ENCODE measurements at places on chromosomes 4 and X.
A peak's percentile ranks its signal among the peaks of the same experiment; 100 is the strongest.

- no peak for DNase-seq
These were observed 900.9 kb upstream of the EPHA5 start for GRCh38 chr4:66571145-66571695.

DNA sequence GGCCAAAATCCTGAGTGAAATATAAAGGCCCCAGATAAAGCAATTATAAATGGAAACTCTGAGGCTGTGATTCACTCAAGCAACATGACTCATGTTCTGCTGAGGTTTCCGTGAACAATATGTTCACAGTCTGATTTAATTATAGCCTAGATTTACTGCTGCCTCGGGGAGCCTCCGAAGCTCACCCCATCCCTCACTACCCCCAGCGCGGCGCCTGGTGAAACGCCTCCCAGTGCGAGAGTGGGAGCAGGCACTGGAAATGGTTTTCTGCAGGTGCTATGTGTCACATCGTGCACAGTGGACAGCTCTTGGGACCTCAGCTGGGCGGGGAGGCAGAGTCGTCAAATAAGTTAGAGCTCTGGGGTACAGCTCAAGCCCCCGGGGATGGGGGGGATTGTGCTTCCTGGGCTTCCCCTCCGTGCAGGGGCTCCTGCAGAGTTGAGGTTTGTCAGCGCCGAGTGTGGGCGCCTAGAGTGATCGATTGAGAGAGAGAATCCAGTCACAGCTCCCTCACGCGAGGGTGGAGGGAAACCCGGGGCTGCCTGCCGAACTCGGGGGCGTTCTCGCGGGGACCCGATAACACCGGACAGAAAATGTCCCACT, 110.6 kb downstream of the PHKA2 start:
- DNase-seq = no peak

- DNase-seq = no peak
These were observed 93.8 kb upstream of the HELT start for GRCh38 chr4:184924516-184924915.

- no peak for DNase-seq
These were observed 128.7 kb downstream of the GASK1B start for GRCh38 chr4:158043971-158044618.

DNA sequence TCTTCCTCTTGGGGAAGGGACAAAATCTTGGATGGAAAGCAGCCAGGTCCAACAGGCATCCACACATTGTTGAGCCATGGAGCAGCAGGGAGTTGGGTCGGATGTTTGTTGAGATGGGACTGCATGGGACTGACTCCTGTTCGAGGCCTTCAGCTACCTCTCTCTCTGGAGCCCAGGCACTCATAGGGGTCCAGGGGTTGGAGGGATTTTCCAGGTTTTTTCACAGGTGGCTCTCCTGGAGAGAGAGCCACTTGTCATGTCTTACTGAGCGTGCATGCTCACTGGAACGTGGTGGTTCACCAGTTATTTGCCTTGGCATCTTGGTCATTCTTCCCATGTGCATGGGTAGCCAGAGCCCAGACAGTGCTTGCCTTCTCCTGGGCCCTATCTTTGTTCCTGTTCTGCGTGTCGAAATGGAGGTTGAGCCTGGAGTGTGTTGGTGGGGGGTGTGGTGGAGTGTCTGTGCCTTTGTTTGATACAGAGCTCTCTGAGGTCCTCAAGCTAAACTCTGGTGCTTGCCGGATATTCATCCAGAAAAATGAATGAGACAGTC, 60.6 kb downstream of the NBDY start:
- no peak for DNase-seq

GRCh38 chrX:103503163-103503852, 16.0 kb downstream of the RAB40A start:
- DNase-seq = no peak

DNA sequence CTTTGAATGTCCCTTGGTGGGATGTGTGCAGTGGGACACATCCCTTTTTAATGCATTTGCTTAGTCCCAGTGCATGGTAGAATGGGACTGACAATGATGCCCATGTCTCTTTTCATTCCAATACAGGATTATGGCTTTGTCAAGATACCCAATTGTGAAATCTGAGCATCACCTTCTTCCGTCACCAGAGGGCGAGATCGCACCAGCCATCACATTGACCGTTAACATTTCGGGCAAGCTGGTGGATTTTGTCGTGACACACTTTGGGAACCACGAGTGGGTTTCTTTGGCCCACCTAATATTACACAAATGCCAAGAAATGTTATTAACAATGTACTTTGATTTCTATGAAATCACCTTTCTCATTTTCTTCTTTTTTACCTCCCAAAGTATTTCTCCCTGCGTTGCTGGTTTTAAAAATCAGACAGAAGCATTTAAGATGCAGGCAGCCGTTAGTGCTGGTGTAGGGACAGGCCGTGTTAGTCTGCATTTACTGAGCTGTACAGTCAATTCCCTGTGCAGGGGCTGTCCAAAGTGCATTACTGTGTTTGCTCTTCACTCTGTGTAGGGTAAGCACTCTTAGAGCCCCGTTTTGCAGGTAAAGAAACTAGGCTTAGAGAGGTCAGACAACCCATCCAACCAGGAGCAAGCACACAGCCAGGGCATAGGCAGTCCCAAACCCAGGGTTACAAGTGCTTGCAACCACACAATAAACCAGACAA, 46.5 kb downstream of the CWH43 start:
- peak; percentile 26 for DNase-seq

GRCh38 chr4:112885897-112886296, 163.6 kb upstream of the ANK2 start:
- DNase-seq = no peak

GRCh38 chrX:113747274-113747973, 836.5 kb upstream of the HTR2C start:
- DNase-seq = no peak

- DNase-seq = no peak
These were observed 347 bp downstream of the AMTN start for GRCh38 chr4:70518716-70519115.

GRCh38 chr4:169189372-169189771, 81.4 kb downstream of the SH3RF1 start:
- no peak for DNase-seq

GRCh38 chrX:148784137-148784536, 283.7 kb downstream of the AFF2 start:
- no peak for DNase-seq

DNA sequence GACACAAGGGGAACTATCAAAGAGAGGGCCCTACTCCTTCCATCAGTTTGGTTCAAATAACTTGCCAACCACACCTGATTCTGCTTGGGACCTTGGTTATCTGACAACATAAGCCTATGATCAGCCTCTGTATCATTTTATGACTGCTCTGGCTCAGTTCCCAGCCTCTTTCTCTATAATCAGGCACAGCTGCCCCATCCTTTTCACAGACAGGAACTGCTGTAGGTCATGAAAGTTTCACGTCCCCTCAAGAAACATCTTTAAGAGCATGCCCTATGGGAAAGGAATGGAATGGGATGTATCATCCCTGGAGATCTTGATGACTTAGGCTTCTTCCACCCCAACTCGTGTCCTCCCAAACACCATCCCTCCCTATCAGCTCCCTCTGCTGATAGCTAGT, 243.4 kb downstream of the AR start:
- no peak for DNase-seq

- DNase-seq = no peak
These were observed 105.6 kb downstream of the ENPP6 start for GRCh38 chr4:184112006-184112550.

GRCh38 chrX:13651150-13651549, 1.8 kb upstream of the TCEANC start:
- no peak for DNase-seq

GRCh38 chr4:5808081-5808741, 84.7 kb downstream of the CRMP1 start:
- no peak for DNase-seq

Measured in globus pallidus (tissue), 1 donor.